ENCODE measurements at places on chromosomes 5 and 9.

GRCh38 chr5:88984040-88984439 is 101.1 kb upstream of the MEF2C start:
- DNase-seq = no peak

GRCh38 chr5:607541-608428 is 4.4 kb upstream of the CEP72 start:
- no peak for DNase-seq

DNA sequence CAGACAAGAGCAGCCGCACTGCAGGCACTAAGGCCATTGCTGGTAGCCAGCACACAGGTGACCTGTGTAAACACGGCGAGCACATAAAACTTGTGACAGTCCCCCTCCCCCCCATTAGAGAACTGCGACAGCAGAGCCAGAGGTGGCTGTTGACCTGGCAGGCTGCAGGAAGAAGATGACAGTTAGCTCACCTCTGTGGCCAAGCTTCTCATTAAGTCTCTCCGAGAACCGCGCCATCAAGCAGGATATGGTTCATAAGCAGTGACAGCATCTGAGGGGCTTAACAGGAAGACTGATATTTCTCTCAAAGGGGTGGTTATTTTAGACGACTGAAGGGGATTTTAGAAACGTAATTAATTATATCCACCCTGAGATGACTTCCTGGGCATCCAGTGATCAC is 5.2 kb downstream of the SURF4 start:
- DNase-seq = no peak

- no peak for DNase-seq
These were observed 27.3 kb downstream of the AFAP1L1 start for GRCh38 chr5:149298842-149299404.

DNA sequence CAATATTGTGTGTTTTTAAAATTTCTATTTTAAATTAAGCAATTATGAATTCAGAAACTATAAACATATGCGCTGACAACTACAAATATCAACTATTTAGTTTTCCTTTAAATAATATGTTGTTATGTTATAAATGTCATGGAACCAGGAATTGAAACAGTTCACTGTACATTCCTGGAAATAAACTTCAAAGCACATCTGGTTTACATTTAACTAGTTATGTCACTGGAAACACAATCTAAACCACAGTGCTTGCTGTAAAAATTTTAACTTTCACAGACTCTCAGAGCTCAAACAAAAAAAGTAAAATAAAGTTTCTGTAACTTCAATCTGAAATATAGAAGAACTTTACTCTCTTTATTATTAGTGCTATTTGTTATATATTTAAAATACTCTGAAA is 179.2 kb downstream of the FBN2 start:
- no peak for DNase-seq

Measured in stimulated activated CD8-positive, alpha-beta memory T cell treated with anti-CD3 and anti-CD28 coated beads, Interleukin-15, amount 100 ng/mL, for 24 hours (primary cell).